ENCODE measurements at places on chromosomes 13 and 19.

DNA sequence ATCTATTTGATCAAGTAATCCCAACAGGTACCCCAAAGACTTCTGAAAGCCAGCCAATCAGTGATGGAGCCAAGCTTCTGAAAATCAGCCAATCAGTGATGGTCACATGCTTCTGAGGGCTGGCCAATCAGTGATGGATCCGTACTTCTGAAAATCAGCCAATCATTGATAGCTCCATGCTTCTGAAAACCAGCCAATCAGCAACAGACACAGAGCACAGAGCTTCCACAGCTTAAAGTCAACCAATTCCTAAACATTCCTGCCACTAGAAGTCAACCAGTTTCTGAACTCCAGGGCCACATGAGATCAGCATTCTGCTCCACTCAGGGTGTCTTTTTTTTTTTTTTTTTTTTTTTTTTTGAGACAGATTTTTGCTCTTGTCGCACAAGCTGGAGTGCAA, 8.2 kb upstream of the HSD17B14 start:
- no peak for DNase-seq

- no peak for DNase-seq
Measured at GRCh38 chr19:4702764-4703163, 20.9 kb downstream of the DPP9 start.

- DNase-seq, result no peak
Measured at GRCh38 chr13:94800423-94800822, 88.1 kb upstream of the SOX21 start.

DNA sequence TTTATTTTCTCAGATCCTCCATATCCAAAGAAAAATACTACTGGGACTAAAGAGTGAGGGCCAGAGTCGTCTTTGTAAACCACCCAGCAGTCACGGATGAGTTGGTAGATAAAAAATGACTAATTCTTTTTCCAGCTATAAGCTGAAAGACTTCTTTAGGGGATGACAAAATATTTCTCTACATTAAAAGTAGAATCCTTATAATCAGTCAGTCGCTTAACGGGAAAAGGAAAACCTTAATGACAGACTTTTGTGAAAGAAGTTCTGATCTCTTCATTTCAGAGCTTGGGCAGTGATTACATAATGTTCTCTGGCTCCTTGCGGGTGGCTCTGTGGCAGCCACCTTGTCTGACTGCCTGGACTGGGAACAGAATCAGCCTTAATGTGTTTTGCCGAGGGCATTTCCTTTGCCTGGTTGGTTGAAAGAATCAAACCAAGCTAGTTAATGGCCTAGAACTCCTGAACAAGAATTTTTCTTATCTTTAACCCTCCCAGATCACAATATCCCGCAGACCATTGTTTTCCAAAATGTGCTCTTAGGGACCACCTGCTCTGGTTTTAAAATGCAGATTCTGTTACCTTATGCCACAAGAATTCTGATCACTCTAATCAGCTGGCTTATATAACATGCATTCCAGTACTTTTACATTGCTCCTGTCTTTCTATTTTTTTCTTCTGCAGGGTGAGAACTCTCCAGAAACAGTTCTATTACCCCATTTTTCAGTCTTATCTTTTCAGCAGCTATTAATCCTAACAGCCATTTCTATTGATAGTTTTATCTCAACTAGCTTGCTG, 2.5 kb downstream of the ITM2B start:
- no peak for DNase-seq

DNA sequence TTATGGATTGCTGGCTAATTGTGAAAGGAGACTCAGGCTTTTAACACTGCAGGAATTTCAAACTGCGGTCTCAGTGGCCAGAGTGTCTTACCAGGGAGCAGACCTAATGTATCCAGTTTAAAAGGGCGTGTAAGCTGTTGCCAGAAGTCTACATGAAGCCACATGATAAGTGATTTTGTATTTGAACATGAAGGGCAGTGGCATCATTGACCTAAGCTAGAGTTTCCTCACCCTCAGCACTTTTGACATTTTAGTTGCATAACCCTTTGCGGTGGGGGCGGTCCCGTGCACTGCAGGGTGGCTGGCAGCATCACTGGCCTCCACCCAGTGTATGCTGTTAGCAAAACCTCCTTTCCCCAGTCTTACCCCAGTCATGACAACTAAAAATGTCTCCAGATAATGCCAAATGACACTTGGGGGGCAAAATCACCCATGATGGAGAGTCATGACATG, 23.7 kb upstream of the GPR18 start:
- no peak for DNase-seq

DNA sequence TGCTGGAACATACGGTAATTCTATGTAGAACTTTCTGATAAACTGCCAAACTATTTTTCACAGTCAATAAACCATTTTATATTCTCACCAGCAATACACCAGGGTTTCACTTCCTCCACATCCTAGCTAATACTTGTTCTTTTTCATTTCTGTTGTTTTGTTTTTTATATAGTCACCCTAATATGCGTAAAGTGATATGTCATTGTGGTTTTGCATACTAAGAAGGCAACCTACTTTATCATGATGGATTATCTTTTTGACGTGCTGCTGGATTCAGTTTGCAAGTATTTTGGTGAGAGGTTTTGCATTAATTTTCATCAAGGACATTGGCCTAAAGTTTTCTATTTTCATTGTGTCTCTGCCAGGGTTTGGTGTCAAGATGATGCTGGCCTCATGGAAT, 1384.1 kb downstream of the UQCRFS1 start:
- DNase-seq, result no peak

GRCh38 chr13:93118081-93118615, 108.5 kb upstream of the GPC6 start:
- DNase-seq, result no peak

GRCh38 chr13:46633416-46633815, 80.4 kb downstream of the LRCH1 start:
- DNase-seq, result no peak

- no peak for DNase-seq
Measured at GRCh38 chr13:82867284-82867683, 1015.0 kb downstream of the SLITRK1 start.

DNA sequence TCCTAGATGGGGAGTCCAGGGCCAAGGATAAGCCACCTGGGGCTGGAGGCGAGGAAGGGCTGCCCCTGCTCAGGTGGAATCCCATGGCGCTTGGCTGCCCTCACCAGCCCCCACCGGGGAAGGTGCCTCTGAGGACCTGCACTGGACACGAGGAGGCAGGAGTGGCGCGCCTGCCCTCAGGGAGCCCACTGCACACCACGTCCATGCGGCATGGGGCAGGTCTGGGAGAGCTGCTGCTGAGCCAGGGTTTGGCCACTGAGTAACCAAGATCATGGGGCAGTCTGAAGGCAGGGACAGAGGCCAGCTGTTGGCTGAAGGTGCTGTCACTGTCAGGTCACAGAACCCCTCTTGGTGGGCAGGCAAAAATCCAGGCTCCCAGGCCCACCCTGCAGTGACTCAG, 25.9 kb downstream of the ELAVL1 start:
- no peak for DNase-seq

GRCh38 chr13:85486663-85487062, 312.6 kb downstream of the SLITRK6 start:
- DNase-seq, result no peak

DNA sequence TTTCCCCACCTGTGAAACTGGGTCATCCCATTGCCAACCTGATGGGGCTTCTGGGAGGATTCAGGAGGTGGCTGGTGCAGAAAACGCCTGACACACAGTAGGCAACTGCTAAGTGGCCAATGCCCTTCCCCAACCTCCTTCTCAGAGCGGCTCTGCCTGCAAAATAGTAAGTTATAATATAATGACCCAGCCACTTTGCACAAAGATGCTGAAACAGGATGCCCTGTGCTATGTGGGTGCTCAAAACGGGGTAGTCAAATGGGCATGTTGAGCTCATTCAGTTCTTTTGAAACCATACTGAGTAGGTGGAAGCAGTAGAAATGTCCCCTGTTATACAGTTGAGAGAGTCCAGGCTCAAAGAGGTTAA, 507 bp downstream of the MARCHF2 start:
- no peak for DNase-seq

- DNase-seq, result no peak
Measured at GRCh38 chr19:32895384-32895783, 25.8 kb upstream of the SLC7A9 start.

- no peak for DNase-seq
Measured at GRCh38 chr13:107866941-107867623, 348.3 kb downstream of the LIG4 start.

DNA sequence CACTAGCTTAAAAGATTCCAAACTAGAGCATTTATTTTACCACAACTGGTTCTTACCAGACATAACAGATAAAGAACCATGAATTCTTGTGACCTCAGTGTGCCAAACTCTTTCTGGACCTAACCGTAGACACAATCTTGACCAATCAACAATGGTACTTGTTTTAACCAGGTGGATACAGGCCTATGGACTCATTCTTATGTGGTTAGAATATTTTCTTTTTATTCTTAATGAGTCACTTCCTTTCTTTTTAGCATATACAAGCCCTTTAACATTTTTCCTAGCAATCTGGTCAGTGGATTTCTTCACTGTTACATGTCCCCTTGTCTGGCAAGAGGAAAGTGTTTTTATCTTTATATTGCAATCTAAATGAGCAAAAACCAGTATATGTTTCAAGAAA, 792.1 kb upstream of the SPRY2 start:
- no peak for DNase-seq

DNA sequence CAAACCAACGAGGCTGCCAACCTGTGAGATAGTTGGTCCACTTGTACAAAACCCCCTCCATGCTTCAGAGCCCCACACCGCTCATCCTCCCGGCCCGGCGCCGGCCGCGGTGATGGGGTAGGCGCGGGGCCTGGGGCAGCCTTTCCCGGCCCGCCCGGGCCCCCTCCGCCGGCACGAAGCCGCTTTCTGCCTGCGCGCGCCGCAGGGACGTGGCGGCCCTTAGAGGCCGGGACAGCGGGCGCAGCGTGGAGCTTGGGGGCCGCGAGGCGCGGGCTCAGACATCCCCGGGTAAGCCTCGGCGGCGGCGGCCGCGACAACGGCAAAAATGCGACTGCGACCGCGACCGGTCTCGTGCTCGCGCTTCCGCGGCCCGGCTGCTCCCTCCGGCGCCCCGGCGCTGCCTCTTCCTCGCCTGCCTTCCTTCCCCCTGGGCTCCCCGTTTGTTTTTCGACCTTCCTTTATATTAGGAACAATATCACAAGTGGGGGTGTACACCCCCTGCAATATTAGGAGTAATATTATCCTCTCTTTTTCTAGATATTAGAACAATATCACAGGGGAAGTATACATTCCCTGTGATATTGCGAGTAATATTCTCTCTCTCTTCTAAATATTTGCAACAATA, 53.9 kb upstream of the CEACAM21 start:
- DNase-seq, result no peak

GRCh38 chr13:48156466-48156865, 61.6 kb upstream of the MED4 start:
- peak; percentile 28 for DNase-seq

DNA sequence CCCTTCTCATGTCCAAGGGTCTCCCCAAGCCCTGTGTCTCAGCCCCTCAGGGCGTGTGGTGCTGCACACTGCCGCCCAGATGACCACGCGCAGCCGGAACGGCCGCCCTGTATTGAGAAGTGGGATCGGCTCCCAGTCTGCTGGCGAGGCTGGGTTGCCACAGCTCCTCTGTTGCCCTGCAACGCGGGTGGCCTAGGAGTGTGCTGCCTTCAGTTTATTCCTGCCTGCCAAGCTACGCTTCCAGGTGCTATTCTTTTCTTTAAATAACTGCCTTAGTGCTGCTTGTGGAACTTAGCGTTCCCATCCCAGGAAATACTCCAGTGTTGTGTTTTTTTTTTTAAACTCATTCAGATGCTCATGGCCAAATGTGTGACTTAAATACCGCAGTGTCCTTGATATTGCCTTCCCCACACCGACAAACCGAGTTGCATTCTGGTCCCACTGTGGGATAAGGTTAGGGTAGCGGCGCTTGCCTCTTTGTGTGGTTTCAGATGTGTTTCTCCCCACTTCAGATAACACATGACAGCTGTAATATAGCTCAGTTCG, 16.6 kb downstream of the ACTN4 start:
- no peak for DNase-seq

GRCh38 chr19:54245936-54246335, 3.3 kb upstream of the LILRA6 start:
- no peak for DNase-seq

DNA sequence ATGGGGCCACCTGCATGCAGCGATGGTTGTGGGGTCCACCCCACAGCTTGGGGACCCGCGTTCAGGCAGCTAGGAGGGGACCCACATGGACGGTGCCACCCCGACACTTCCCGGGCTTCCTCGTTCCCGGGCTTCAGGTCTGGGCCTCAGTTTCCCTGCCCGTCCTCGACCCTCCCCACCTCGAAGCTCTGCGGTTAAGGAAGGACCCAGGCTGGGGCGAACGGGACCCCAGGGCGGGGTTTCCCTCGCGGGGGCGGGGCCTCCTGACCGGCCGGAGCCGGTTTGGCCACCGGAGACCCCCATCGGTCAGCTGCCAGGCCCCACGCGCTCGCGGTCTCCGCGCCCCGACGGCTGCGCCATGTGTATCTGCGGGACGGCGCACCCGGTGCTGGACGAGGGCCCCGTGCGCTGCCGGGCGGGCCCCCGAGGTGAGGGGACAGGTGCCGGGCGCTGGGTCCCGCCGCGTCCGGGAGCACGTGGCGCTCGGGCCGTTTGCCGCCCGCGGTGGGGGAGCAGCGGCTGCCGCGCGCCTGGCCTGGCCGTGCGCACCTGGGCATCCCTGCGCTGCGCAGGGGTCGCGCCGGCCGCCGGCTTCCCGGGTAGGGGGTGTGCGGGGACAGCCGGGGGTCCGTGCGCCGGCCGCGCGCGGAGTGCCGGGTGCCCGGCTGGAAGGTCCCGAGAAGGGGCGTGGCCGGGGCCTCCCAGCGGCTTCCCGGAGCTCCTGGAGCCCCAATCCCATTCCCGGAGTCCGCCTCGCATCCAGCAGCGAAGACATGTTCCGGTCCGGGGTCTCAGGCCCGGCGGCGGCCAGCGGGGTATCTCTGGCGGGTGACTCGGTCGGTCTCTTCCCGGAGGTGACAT, 4.2 kb downstream of the ARHGAP45 start:
- no peak for DNase-seq

GRCh38 chr13:32537580-32538142, 934 bp downstream of the N4BP2L2 start:
- peak; percentile 3 for DNase-seq

- DNase-seq, result no peak
Measured at GRCh38 chr19:2188708-2189385, 25.1 kb downstream of the DOT1L start.

DNA sequence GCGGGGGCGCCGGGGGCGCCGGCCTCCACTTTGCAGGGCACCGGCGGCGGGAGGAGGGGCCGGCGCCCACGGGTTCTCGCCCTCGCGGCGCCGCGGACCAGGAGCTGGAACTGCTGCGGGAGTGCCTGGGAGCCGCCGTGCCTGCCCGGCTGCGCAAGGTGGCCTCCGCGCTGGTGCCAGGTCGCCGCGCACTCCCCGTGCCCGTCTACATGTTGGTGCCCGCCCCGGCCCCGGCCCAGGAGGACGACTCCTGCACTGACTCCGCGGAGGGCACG, 11.9 kb downstream of the C19orf25 start:
- DNase-seq, result no peak

- no peak for DNase-seq
Measured at GRCh38 chr13:28286263-28286662, 147.9 kb downstream of the PAN3 start.

All from stimulated activated CD8-positive, alpha-beta memory T cell treated with anti-CD3 and anti-CD28 coated beads, Interleukin-4, amount 100 ng/mL, for 1 hour (primary cell).